ENCODE measurements at places on chromosomes 16 and 17. TPM values are rescaled to one million over a fixed set of nuclear protein-coding genes. Genes with fewer than 3 reads are reported as not detected.

GRCh38 chr17:10205549-10206185 lies 7.3 kb upstream of the GAS7 start:
- DNase-seq = no peak

DNA sequence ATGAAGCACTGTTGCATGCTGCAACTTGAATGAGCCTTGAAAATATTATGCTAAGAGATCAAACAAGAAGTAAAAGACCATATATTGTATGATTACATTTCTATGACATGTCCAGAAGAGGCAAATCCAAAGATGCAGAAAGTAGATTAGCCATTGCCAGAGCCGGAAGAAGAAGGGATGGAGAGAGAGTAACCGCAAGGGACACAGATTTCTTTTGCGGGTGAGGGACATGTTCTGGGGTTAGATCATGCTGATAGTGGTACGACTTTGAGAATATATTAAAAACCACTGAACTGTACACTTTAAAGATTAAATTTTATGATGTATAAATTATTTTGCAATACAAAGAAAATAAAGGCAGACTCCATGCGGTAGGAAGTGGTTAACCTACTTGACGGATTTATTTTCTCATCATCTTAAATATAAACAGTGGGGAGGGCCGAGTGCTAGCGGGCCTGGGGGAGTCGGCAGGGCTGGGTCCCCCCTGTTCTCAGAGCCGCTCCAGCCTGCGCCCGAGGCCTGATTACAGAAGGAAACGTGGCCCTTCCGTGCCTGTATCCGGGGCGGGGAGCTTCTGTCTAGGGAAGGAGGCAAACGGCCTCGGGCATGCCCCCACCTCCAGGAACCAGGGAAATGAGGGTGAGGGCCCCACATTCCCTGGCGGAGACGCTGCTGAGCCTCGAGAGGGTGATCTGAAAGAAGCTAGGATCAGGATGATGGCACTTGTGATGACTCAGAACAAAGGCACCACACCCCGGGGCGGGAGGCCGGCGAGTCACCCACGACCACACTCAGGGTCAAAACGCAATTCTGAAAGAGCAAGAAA lies 48.0 kb downstream of the SHCBP1 start:
- DNase-seq = peak; percentile 52

- DNase-seq = no peak
These were observed 481 bp downstream of the HEXIM2 start for GRCh38 chr17:45162025-45162687.

Gene TBX21
- total RNA-seq = not detected

Gene AMZ2
- 90.2 TPM for total RNA-seq

DNA sequence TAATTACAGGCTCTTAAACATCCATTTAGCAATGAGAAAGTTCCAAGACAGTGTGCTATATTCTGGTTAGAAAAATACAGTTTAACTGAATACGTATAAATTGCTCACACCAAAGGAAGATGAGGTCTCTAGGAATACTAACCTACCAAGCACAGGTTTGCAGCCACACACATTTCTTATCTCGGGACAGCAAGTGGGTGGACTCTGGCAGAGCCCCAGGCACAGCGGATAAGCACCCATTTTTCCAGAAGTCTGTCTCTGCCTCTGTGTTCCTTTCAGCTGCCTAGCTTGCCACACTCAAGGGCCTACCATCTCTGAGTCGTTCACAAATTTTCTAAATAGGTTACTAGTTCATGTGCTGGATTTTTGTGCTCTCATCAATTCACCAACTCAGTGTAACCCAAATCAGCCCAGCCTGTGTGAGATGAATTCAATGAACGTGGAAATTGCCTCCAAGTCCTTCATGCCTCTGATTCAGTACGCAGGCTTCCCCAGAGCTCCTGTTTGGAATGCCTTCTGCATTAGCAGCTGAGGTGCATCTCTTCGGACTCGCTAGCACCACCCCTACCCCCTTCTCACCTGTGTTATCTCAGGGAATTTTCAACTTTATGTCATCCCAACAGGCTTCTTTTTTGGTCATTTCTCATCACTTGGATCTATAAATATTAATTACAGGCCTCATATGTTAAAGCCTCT lies 581.0 kb upstream of the CDH11 start:
- no peak for DNase-seq

DNA sequence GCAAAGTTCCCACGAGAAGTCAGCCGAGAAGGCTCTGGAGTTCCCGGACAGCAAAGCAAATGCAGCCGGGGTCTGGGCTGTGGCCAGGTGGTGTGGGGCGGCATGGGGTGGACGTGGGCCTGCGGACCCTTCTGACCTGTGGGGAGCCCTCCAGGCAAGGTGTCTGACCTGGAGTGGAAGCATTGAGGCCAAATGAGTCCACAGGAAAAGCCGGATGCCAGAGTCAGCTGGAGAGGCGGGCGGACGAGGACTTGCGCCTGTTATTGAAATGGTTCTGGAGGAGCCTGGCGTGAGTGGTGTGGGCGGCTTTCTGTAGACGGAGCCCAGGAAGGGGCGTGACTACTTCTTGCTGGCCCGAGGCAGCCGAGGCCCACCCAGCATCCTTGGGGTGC lies 50.5 kb upstream of the ZNF750 start:
- DNase-seq = no peak

GRCh38 chr17:81510785-81511553 lies 1.6 kb downstream of the ACTG1 start:
- no peak for DNase-seq

DNA sequence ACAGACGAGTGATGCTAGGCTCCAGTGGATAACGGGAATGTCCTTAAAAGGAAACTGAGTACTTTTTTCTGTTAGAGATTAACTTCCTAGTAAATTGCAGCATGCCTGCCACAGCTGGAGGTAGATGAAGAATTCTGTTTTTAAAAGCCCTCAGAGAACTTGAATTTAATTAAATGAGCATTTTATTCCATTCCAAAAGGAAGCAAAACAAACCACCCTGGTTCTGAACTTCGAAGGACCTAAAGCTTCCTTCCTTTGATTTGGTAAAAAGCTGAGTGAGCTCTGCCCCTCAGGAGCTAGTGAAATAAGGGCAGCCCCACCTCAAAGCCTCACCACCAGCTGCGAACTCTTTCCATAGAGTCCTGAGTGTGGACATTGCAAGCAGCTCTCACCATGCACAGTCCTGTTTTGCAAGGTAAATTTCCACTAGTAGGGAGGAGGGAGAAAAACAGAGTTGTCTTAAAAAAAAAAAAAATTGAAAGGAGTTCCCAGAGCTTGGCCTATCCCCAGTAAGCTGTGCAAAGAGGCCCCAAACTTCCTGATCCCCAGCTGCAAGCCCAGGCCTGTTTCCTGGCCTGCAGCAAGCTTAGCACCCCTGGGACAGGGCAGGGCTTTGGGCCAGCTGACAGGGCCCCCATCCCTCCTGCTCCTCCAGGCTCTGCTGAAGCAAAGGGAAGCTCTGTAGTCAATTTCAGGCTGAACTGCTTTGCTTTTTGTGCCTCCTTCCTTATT lies 11.2 kb downstream of the CHD9NB start:
- peak; percentile 5 for DNase-seq

- no peak for DNase-seq
These were observed 20.3 kb downstream of the RAB11FIP4 start for GRCh38 chr17:31411707-31412285.

DNA sequence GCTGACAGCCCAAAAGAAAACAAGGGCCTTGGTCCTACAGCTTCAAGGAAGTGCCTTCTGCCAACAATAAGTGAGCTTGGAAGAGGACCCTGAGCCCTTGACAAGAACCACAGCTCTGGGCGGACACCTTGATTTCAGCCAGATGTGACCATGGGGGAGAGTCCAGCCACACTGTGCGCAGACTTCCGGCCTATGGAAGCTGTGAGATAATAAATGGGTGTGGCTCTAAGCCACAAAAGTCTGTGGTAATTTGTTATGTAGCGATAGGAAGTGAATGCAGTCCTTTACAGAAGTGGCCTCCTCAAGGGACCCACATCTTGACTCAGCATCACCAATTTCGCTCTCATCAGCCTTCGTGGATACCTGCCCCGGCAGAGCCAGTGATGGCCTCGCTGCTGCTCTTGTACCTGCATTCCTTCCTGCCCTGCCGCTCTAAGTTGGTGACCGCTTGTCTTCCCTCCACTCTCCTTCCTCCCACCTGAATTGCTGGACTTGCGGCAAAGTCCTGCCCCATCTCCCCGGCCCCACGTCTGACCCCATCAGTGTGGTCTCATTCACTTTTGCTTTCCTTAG lies 29.3 kb downstream of the PRSS54 start:
- DNase-seq = no peak

DNA sequence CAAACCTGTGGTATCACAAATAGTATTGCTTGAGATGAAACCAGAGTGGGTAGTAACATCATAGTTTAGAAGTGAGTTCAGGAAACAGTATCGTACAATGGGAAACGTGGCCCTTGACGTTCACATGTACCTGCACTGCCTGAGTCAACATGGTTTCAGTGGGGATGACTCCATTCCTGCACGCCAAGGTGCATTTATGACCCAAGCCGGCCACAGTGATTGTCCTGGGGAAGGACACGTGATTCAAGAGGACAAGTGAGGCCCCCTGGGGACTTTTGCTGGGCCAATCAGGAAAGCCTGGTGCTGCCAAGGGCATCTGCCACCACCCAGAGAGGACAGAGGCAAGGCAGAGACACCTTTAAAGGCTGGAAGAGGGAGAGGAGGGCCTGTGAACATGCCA lies 119.2 kb downstream of the AXIN2 start:
- no peak for DNase-seq

GRCh38 chr17:76612977-76613851 lies 27.6 kb upstream of the ST6GALNAC2 start:
- no peak for DNase-seq

- peak; percentile 7 for DNase-seq
These were observed at the start of gene TNFSF12 for GRCh38 chr17:7548585-7549400. Gene TNFSF12, plus strand, starts transcription at chr17:7549058. Its CDS starts 96 bp downstream, at chr17:7549154.

DNA sequence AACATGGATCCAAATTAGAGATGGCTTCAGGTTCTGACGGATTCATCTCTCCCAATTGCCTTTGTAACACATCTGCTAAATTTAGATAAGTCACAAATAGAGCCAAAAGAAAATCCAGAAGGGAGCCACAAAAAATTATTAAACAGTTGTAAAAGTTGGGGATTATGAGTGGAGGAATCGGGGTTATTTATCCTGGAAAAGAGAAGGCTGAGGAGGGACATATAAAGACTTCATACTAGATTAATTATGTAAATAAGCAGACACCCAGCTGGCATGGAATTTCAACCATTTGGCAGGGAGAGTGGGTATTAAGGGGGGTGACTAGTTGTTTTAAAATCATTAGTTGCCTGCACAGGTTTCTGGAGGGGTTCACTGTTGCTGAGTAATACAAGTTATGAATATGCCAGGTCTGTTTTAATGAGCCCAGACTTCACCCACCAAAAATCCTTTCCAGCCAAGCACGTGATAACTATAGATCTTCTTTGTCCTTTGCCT lies 89.6 kb downstream of the CDH13 start:
- DNase-seq = no peak

Gene ASGR2
- total RNA-seq = not detected

- DNase-seq = no peak
These were observed 25.5 kb downstream of the ADAMTS18 start for GRCh38 chr16:77409311-77409710.

DNA sequence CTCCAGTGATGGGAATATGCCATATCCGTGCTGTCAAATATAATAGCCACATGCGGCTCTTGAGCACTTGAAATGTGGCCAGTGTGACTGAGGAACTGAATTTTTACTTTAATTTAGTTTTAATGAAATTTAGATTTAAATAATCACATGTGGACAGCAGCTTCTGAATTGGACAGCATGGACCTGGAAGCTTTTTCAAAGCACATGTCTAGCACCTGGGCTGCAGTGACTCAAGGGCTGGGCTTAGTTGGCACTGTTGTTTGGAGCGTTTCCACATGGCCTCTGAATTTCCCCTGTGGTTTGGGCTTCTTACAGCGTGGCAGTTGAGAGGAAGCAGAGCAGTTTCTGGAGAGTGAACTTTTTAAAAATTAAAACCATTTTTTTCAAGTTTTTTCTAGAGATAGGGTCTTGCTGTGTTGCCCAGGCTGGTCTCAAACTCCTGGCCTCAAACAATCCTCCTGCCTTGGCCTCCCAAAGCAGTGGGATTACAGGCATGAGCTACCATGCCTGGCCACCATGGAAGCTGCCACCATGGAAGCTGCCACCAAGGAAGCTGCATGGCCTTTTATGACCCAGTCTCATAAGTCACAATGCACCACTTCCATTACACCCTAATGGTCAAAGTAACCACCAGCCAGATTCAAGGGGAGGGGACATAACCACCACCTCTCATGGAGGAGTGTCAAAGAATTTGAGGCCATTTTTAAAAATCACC lies 6.7 kb upstream of the TOB1 start:
- DNase-seq = peak; percentile 25

GRCh38 chr17:7219229-7219811 lies 316 bp downstream of the DLG4 start:
- DNase-seq = no peak

- no peak for DNase-seq
These were observed 28.7 kb upstream of the ABCA6 start for GRCh38 chr17:69170377-69170776.

Gene SLC52A1
- total RNA-seq = not detected

DNA sequence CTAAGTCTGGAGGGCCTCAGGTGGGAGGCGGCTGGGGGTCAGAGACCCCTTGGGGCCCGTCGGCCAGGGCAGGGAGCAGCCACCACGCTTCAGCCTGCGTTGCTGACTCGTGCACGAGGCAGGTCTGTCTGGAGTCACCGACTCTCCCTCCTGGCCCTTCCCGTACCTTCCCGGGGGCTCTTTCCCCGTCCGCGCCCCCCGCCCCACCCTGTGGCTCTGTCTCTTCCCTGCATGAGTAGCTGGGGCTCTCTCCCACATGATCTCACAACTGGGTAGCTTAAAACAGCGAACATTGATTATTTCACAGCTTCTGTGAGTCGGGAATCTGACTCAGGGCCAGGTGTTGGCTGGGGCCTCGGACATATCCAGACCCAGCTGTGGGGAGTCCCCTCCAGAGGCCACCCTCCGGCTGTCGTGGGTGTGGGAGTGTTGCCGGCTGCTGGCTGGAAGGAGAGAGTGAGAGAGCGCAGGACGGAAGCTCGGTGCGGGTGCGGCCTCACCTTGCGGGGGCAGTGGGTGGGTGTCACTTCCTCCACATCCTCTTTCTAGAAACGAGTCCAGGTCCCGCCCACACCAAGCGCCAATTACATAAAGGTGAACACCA lies 17.3 kb downstream of the BAHCC1 start:
- DNase-seq = peak; percentile 76

Gene TXNDC11
- 23.9 TPM for total RNA-seq

Gene HOXB13
- total RNA-seq = not detected

Gene DNAH3
- total RNA-seq = not detected

GRCh38 chr16:65667011-65667578 lies 545.2 kb upstream of the CDH11 start:
- peak; percentile 28 for DNase-seq

- DNase-seq = no peak
These were observed 111.7 kb downstream of the TANGO6 start for GRCh38 chr16:68954911-68955635.
